ENCODE measurements at places on chromosomes 5 and 9.

- DNase-seq, result no peak
These were observed 11.1 kb downstream of the WDR5 start for GRCh38 chr9:134146774-134147493.

DNA sequence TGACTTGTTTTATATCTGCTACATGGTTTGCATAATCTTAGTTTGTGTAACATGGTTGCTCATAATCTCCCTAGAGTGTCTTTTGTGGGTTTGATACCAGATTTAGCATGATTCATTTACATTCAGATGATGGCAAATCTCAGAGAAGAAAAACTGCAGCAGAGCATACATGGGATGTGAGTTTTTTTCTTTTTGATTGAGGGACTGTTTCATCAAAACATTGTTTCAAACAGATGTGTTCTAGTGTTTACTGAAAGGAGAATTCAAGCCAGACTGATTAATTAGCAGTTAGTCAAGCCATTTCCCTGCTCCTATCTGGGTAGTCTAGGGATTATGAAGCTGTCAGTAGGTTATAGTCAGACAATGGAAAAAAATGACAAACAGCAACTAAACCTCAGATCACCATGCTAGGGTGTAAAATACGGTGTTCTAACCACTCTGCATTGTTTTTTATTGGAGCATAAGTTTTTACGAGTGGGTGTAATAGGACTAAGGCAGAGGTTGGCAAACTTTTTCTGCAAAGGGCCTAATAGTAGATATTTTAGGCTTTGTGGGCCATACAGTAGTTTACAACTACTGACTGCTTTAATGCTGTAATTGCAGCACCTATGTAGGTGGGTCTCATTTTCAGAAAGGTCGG, 10.5 kb upstream of the GDNF start:
- no peak for DNase-seq

- DNase-seq, result no peak
These were observed 52.3 kb downstream of the MYO10 start for GRCh38 chr5:16883806-16884205.

GRCh38 chr5:122187426-122187825, 58.1 kb downstream of the ZNF474 start:
- no peak for DNase-seq
